ENCODE measurements at places on chromosomes 7 and 10.

- no peak for DNase-seq
Measured at GRCh38 chr10:103968441-103969391, 1.8 kb downstream of the SLK start.

DNA sequence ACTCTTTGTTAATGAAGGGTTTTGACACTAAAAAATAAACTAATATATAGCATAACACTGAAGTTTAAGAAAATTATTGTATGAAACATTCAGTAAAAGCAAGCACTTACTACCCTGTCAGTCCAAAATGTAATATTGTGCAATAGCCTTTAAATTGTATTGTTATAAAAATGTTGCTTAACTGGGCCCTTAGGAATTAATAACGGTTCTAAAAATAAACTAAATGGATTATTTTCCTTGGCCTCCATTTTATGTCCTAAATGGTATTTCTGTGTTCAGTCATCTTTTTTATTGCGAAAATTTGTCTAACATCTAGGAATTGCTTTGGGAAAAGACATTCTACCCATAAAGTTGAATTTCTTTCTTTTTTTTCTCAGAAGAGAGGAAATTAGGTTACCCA lies 49.0 kb upstream of the ABI1 start:
- DNase-seq, result no peak

DNA sequence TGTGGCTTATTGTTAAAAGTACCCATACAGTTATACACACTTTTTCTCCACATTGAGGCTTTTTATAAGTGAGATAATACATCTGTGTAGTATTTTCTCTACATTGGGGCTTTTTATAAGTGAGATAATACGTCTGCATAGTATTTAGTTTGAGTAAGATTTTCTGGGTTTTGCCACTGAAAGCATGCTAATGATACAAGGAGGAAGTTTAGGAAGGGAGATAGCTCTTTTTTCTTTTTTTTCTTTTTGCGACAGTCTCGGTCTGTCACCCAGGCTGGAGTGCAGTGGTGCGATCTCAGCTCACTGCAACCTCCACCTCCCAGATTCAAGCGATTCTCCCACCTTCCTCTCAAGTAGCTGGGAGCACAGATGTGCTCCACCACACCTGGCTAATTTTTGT lies 13.3 kb downstream of the FAM107B start:
- no peak for DNase-seq

DNA sequence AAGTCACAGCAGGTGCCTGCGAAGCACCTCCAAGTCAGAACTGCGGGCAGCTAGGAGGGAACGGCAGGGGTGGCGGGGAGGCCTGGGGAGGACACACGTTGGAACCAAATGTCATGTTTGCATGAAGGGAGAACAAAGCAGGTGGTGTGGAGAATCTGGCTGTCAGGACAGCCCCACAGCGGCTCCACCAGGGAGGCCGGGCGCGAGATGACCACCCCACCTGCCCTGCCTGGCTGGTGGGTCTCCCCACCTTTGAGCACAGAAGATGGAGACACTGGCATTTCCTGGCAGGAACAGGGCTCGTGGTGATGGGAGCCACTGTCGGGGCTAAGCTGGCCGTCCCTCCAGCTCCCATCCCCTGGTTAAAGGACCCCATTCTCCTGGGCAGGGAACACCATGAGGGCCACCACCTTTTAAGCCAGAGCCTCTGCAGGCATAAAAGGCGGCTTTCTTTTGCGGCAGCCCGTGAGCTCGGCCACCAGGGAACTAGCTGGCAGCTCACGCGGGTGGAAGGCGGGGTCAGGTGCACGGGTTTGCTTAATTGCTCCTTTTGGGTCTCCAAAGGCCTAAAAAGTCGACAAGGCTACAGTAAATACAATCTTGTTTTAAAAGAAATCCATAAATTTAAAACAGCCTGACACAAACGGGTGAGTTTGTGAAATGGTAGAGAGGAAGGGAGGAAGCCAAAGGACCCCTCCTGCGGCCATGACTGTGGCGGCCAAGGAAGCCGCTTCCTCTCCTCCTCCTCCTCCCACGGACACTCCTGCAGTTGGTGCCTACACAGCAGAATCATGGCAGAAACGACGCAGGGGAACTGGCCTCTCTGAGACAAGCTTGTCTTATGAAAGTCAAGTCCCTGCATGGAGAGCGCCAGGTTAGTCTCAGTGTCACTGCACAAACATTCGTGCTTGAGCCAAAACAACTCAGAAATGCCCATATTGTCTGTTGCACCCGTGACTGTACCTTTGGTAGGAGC lies 213.8 kb downstream of the DNAJB6 start:
- DNase-seq, result no peak

DNA sequence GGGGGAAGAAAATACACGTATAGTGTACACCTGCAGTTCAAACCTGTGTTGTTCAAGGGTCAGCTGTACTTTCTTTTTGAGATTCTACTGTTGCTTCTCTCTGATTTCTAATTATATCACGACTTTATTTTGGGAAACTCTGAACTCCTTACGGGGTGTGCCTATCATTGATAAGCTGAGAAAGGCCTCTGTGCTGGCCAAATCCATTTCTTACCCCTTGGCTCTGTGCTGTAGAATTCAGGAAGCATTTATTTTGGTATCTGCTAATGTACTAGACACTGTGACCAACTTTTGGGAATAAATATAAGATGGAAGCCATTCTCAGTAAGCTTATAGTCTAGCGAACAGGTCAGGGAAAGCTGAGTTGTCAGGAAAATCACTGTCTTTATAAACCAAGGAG lies 26.9 kb upstream of the RPA3 start:
- DNase-seq, result no peak

GRCh38 chr10:110912374-110912773 lies 6.6 kb downstream of the BBIP1 start:
- peak; percentile 57 for DNase-seq

DNA sequence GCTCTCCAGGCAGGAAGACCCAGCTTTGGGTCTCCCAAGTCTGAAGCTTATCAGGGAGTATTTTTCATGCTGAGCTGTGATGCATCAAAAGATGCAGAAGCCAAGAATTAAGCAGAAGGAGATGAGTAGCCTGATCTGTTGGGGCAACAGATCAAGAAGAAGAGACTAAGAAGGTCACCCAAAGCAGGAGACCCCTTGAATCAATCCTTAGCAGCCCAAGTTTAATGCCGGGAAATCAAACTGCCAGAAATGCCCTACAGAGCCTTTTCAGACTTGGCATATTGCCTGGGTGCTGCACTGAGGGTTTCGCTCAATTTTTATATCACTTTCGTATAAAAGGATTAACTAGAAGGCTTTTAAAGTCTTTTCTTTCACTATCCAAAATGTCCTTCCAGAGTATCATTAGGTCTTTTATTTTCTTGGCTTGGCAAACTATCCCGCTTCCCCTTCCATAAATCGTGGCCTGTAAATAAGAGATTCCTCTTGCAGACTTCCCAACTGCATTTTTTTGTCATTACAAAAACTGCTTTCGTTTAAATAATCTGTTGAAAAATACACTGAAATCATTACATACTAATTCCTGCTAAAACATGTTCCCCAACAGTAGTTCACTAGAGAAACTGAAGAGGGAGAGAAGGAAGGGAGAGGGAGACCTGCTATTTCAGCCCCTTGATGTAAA lies 49.0 kb upstream of the STK17A start:
- DNase-seq, result peak; percentile 63

- no peak for DNase-seq
Measured at GRCh38 chr7:95004618-95005247, 97.3 kb downstream of the PPP1R9A start.

DNA sequence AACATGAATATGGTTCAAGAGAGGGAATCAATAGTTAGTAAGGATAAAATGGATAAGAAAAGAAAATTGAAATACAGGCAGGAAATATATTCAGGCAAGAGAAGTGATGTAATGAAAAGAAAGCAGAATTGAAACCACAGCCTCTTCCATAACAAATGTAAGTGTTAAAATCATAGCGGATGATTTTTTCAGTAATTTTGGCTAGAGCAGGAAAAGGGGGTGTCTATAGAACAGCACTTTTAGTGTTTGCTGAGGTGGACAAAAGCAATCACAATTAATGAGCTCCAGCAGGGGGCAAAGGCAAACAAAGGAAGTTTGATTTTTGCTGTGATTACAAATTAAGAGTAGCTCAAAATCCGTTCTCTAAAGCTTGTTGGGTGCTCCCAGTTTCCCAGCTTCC lies 79.0 kb downstream of the TRIL start:
- DNase-seq, result no peak

GRCh38 chr10:11406746-11407145 lies 204.7 kb downstream of the USP6NL start:
- DNase-seq, result no peak

GRCh38 chr10:30057421-30057841 lies 2.0 kb downstream of the JCAD start:
- no peak for DNase-seq

GRCh38 chr7:123537026-123537642 lies 2.7 kb upstream of the IQUB start:
- no peak for DNase-seq

- DNase-seq, result no peak
Measured at GRCh38 chr10:87093632-87094372, 841 bp downstream of the GLUD1 start.

GRCh38 chr7:111071556-111071955 lies 19.4 kb upstream of the LRRN3 start:
- DNase-seq, result no peak

DNA sequence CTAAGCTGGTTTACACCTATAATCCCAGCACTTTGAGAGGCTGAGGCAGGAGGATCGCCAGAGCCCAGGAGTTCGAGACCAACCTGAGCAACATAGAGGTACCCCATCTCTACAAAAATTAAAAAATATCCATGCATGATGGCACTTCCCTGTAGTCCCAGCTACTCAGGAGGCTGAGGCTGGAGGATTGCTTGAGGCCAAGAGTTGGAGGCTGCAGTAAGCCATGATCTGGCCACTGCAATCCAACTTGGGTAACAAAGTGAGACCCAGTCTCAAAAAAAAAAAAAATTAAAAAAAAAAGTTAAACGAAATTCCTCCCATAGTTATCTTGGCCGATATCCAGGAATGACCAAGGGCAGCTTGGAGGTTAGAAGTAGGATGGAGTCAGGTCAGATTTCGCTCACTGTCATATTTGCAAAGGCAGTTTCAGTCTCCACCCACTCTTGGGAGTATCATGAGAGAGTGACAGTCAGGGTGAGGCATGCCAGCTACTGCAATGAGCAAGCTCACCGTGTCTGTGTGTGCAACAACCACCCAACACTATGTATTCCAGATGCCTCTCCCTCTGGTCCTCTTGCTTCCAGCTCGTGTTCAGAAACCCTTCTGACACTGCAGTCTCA lies 6.0 kb upstream of the ZDHHC4 start:
- DNase-seq, result no peak

GRCh38 chr10:114083040-114083439 lies 39.4 kb downstream of the ADRB1 start:
- DNase-seq, result no peak

GRCh38 chr7:136389933-136390332 lies 412.8 kb upstream of the MTPN start:
- DNase-seq, result no peak

DNA sequence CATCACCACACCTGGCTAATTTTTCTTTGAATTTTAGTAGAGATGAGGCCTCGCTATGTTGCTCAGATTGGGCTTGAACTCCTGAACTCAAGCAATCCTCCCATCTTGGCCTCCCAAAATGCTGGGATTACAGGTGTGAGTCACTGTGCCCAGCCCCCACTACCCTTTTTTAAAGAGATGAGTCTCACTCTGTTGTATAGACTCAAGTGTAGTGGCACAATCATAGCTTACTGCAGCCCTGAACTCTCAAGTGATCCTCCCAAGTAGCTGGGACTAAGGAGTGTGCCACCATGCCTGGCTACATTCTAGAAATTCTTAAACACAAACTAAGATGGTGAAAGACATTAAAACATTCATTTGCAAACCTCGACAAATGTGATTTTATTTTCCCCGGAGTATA lies 12.6 kb downstream of the SYPL1 start:
- DNase-seq, result no peak

GRCh38 chr10:34249634-34250033 lies 565.5 kb downstream of the PARD3 start:
- DNase-seq, result no peak

GRCh38 chr10:42930516-42931192 lies 146.2 kb upstream of the RET start:
- no peak for DNase-seq

DNA sequence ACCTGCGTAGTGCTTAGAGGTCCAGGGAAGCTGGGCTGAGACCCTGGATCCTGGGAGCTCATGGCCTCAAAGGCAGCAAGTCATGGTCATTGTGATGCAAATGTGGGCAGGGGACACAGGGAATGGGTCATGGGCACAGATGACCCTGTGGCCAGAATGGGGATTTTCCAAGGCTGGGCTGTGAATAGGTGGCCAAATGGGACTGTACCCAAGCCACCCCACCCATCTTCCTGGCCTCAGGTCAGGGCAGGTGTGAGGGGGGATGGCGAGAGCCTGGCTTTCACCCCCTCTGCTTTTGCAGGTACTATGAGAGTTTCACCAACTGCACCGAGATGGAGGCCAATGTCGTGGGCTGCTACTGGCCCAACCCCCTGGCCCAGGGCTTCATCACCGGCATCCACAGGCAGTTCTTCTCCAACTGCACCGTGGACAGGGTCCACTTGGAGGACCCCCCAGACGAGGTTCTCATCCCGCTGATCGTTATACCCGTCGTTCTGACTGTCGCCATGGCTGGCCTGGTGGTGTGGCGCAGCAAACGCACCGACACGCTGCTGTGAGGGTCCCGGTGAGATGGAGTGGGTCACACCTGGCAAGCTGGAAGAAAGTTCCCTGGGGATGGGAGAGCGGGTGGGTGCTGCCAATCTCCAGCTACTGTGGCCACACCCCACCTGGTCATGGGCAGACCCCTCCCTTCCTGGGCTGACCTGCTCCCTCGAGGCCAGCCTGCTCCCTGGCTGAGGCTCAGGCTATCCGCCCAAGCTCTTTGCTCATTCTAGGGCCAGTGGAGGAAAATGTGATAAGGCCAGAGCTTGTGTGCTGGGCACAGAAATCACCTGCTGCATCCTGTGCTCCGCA lies 25.5 kb downstream of the RAMP3 start:
- no peak for DNase-seq

DNA sequence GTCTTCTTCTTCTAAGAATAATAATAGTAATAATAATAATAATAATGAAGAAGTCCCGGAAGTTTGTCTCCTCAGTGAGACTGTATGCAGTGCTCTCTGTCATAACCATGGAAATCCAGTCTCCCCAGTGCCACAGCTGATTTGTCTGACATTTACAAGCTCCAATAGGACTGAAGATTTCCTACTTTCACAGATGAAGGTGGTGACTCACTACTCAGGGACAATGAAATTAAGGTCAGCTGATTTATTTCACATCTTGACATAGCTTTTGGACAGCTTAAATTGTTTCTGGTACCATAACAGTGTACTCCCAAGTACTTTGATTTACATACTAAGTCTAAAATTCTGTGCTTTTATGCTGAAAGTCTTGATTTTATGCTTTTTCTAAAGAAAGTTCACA lies 6.9 kb downstream of the CELF2 start:
- DNase-seq, result no peak

GRCh38 chr10:123766761-123767160 lies 100.6 kb downstream of the GPR26 start:
- no peak for DNase-seq

GRCh38 chr7:117065571-117066150 lies 112.4 kb downstream of the ST7 start:
- DNase-seq, result no peak

- no peak for DNase-seq
Measured at GRCh38 chr10:58320351-58321049, 14.3 kb upstream of the UBE2D1 start.
